ENCODE measurements at places on chromosomes 6 and 20. TPM values are rescaled to one million over a fixed set of nuclear protein-coding genes. Genes with fewer than 3 reads are reported as not detected.

GRCh38 chr6:21001736-21002135, 467.5 kb downstream of the CDKAL1 start:
- no peak for DNase-seq

The CALHM4 gene
- not detected for polyA plus RNA-seq

- DNase-seq, result peak; percentile 6
Observed at GRCh38 chr6:4973415-4973814, 30.4 kb downstream of the RPP40 start.

The TRIM39 gene
- 5.9 TPM for polyA plus RNA-seq

DNA sequence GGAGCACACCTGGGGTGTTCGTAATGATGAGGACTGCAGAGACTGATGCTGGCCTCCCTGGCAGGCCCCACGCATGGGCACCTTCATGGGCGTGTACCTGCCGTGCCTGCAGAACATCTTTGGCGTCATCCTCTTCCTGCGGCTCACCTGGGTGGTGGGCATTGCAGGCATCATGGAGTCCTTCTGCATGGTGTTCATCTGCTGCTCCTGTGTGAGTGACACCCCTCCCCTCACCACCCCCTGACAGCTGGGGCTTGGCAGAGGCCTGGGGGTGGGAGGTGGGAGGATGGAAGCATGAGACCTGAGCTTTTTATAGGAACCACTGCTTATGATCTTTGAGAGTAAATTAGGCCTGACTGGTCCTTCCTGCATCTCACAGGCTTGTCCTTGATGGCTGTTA, 6.7 kb downstream of the SLC12A5 start:
- DNase-seq, result no peak

The CST2 gene
- polyA plus RNA-seq, result not detected

DNA sequence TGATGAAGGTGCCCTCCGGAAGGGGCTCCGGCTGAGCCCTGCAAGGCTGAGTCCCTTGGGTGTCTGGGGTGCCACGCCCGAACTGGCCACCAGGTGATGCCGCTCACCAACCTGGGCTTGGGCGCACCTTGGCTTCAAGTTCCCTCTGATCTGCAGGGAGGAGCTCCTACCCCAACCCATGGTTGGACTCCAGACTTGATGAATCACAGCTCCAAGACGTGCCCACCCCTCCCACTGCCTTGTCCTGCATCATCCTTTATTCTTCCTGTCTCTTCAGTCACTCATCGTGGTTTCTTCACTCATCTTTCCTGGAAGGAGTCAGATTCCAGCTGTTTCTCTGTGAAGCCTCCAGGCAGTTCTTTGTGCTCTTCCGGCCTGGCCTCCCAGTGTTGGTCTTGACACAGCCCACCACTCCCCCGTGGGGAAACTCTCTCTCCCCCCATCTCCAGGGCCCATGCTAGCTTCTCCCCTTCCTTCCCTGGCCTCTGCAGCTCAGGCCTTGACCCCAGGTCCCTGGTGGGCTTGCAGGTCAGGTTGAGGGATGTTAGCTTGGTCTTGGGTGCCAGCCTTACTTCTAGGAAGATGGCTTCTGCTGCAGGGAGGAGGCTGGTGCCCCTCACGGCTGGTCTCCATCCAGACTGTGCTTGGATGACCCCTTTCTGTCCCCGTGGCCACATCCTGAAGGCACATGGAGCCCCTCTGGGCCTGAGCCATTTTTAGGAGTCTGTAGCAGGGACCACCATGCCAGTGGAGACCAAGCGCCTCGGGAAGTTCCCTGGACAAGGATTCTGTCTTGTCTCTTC, 2.6 kb upstream of the ZBP1 start:
- peak; percentile 49 for DNase-seq

Measured in muscle of back (tissue), 13 donors.